Activated CD8-positive, alpha-beta memory T cell treated with anti-CD3 and anti-CD28 coated beads, Interleukin-2, amount 50 U/mL, for 4 hours (primary cell): ENCODE measurements at places on chromosomes 5 and 9.

DNA sequence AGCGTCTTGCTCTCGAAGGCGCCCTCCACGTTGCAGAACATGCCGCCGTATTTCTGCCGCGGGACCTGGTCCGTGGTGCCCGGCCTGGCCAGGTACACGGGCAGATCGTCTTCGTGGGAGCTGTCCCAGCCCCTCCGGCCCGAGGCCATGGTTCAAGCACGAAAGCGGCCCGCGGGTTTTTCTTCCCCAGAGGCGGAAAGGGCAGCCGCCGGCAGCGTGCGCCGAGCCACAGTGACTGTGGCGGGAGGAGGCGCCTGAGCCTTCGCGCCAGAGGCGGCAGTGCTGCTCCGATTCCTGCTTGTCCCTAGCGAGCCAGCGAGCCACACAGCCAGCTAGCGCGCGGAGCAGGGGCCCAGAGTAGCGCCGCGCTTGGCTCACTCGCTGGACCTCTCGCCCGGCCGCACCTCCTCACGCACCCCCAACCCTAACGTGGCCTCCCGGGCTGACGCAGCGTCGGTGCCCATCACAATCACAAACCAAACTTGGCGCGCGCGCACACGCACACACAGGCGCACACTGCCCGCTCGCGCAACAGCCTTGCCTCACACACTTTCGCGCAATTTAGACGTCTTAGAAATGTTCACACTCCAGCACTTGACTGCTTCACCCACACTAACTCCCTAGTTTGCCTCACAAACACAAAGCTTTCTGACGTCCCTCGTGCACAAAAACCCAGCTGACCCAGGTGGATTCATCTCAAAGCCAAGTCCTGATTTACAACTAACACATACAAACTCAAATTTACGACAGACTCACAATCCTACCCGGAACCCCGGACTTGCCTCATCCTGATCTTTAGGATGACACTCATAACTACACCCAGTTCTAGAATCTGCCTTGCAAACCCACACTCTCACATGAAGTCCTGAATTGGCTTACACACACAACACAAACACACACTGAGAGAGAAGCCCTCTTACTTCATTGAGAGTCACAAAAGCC lies at the start of gene DPYSL3:
DPYSL3 (minus strand) TSS at position 359 of the 942 bp plus-strand sequence; CDS start at position 149, 210 bp downstream.
- no peak for DNase-seq

GRCh38 chr5:124262470-124262869 lies 484.0 kb downstream of the ZNF608 start:
- DNase-seq = no peak

GRCh38 chr5:377326-377981 lies 55.9 kb downstream of the AHRR start:
- DNase-seq = peak; percentile 14

- no peak for DNase-seq
Measured at GRCh38 chr5:178672630-178673029, 45.8 kb upstream of the CLK4 start.

DNA sequence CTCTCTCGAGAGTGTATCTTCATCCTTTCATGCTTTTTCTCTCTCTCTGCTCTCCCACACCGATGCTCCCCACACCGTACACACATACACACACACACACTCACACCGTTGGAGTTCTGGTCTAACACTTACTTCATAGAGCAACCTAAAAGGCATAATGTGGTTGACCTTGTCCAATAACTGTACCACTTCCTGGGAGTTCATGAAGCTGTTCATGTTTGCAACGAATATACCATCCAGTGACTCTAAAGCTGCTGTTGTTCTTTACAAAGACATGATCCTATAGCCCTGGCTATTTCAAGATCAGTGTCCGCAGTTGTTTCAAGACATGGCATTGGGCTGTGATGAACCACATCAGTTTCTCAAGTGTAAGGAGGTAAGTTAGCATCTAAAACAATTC lies 10.0 kb downstream of the MEF2C start:
- no peak for DNase-seq
